ENCODE measurements at places on chromosomes 7 and 10. TPM values are rescaled to one million over a fixed set of nuclear protein-coding genes. Genes with fewer than 3 reads are reported as not detected.
A peak's percentile ranks its signal among the peaks of the same experiment; 100 is the strongest.

GRCh38 chr10:110739811-110740271 lies 95.7 kb downstream of the RBM20 start:
- no peak for DNase-seq

Gene SFTPD
- polyA plus RNA-seq = 1.2 TPM

DNA sequence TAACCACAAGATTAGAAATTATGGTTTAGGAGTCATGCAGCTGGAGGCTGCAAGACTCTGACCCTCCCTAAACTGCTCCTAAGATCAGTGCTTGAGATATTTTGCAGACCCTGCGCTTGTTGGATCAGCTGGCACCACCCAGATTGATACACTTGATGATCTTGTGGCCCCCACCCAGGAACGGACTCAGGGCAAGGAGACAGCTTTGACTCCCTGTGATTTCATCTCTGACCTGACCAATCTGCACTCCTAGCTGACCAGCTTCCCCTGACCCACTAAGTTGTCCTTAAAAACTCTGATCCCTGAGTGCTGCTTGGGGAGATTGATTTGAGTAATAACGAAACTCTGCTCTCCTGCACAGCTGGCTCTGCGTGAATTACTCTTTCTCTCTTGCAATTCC lies 8.0 kb upstream of the RAB18 start:
- no peak for DNase-seq

DNA sequence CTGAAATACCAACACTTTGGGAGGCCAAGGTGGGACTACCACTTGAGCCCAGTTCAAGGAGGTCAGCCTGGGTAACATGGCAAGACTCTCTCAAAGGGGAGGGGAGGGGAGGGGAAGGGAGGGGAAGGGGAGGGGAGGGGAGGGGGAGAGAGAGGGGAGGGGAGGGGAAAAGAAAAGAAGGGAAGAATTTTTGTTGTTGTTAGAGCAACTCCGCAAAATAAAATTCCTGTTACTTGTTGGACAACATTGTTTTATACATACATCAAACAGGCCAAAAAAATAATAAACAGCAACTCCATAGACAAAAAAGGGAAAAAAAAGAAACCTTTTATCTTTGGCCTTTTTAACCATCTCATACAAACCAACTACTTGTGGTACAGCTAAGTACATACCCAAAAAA lies 57.3 kb upstream of the TRIM24 start:
- no peak for DNase-seq

Gene CLRN3
- polyA plus RNA-seq = not detected

DNA sequence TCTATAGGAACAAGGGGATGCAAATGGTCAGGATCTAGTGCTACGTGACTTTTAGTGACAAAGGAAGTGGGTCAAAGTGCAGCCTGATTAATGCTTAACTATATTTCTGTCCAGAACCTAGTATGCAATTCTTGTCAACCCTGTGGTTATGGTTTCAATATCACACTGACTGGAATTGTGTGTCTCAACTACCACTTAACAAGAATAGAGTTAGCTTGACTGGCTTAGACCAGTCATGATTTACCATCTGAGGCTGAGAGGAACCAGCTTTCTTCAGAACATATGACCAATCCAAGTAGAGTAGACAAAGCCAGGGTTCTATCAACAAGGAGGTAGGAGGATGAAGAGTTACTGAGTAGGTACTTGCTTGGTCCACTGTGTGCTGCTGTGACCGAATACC lies 54.4 kb downstream of the MYPN start:
- DNase-seq = no peak

DNA sequence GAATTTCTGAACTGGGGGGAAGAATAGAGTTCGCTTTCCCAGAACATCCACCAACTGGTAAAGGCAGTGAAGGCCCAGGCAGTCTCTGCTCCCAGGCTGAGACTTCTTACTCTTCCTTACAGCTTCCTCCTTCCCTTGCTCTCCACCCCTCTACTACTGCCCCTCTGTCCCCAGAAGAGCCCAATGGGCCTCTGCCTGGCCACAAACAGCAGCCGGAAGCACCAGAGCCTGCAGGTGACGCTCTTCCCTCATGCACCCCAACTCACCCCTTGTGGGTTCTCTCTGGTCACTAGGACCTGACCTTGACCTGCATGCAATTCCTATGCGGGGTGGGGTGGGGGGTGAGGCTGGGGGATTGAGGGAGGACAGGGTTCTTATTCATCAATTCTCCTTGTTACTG lies 16.5 kb downstream of the FAM131B start:
- no peak for DNase-seq

GRCh38 chr7:144436500-144436899 lies 33.0 kb upstream of the NOBOX start:
- no peak for DNase-seq

GRCh38 chr10:72742797-72743196 lies 50.9 kb downstream of the MCU start:
- DNase-seq = no peak

Gene UNCX
- polyA plus RNA-seq = not detected

DNA sequence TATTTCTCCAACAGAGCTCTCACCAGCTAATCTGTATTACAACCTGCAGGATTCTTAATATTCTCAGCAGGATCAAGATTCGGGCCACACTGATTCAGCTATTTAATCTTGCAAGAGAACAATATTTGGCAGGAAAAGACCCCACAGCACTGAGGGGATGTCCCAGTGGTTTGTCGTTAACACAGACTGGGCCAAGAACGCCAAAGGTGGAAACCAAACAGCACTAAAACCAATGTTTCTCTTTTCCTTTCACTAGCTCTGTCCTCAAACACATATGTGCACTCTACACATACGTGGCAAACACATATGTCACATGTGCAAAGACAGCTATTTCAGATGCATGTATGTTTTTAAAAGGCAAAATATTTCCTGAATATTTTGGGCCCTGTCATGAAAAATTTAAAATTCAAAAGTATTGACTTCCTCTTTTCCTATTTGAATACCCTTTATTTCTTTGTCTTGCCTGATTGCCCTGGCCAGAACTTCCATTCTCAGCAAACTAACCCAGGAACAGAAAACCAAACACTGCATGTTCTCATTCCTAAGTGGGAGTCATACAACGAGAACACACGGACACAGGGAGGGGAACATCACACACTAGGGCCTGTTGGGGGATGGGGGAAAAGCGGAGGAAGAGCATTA lies 51.7 kb upstream of the NEBL start:
- peak; percentile 52 for DNase-seq

Gene FBXO24
- polyA plus RNA-seq = 0.53 TPM

GRCh38 chr10:21962358-21962757 lies 41.2 kb downstream of the DNAJC1 start:
- no peak for DNase-seq
